ENCODE measurements at places on chromosomes 12 and 14. TPM values are rescaled to one million over a fixed set of nuclear protein-coding genes. Genes with fewer than 3 reads are reported as not detected.

- DNase-seq = peak; percentile 36
Measured at GRCh38 chr14:23365036-23365731, at the start of gene EFS. TSS of gene EFS (minus strand) at chr14:23365172. CDS start at chr14:23365025, 147 bp downstream.

DNA sequence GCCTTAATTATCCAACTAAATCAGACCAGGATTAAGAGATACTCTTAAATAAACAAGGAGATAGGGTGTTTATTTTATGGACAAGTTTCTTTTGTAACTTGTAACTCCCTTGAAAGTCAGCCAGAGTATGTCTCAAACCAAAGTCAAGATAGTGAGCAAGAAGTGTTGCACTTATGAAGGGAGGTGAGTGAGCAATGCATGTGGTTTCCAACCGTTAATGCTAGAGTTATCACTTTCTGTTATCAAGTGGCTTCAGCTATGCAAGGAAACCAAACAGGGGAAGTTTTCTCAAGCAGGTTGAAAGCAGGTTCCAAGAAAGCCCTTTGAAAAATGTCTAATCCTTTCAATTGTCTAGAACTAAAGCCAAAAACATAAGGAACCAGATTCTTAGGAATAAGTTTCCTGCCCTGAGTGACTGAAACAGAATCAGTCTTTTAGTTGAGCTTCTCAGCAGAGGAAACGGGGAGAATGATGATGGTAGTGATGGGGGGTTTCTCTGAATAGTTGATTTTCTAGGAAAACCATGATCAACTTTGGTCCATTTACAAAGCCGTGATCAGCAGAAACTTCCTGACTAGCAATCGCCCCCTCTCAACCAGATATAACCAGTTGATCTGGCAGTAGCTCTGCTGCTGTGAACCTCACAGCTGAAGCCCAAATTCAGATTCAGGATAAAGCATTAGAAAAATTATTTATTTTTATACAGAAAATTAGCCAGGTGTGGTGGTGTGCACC is 128.4 kb downstream of the DAD1 start:
- peak; percentile 53 for DNase-seq

- DNase-seq = no peak
Measured at GRCh38 chr12:104620837-104621531, 164.2 kb downstream of the CHST11 start.

KERA gene
- not detected for total RNA-seq

DNA sequence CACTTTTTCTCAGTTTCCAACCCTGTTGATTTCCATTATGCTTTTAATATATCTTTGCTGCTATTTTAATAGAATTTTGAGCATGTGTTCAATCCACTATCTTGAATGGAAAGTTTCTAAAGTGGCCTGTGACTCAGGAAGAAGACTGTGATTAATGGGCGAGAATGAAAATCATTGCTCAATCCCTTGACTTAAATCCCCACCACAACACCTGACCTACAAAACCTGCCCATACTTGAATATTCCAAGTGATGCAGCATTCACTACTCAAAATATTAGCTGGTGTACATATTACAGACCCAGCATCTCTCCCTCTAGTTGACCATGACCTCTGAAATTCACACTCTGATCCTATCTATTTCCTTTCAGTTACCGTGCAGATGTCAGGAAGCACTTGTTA is 1.3 kb upstream of the OAS3 start:
- DNase-seq = no peak

TGM1 gene
- 0.60 TPM for total RNA-seq

INSM2 gene
- total RNA-seq = not detected

KRT85 gene
- not detected for total RNA-seq

DNA sequence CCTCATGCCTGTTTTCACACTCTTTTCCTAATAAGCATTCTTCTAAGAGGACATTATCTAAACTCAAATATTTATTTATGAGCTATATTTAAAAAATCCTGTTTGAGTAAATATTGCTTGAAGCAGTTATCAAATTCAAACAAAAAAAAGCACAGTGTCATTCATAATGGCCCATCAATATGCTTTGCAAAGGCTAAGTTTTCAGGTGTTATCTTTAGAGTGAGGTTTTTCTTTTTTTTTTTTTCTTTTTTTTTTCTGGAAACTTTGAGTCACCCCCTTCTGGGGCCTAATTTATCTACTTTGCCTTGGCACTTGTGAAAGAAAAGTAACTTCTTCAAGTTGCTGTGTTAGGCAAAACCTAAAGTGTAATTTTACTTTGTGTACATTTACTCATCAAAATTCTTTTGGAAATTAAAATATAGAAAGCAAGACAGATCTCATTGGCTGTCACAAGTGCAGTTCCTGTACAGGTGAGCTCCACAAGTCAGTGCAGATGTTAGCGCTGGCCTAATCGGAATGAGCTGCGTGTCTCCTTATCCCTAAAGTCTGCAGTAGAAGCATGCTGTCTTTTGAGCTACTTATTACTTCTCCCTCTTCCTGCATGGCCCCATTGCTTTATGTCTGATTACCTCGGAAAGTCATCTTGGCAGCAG is 53.3 kb downstream of the GLT1D1 start:
- DNase-seq = no peak

DNA sequence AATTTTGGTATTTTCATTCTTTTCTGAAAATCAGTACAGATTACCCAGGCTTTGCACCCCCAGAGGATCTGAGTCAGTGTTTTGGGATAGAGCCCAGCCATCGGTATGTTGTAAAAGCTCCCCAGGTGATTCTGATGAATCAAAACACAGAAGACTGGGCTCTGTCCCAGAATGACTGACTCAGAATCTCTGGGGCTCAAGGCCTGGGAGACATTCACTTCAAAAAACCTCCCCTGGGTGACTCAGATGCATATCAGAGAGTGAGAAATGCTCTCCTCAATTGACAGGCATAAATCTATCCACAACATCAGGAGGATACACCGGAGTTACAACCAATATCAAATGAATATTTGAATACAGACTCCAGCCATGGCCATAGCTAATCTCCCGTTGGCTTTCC is 32.6 kb downstream of the SLC35F4 start:
- peak; percentile 95 for DNase-seq

GRCh38 chr12:71216725-71217579 is 59.2 kb upstream of the TSPAN8 start:
- DNase-seq = peak; percentile 1

GRCh38 chr14:89922031-89922907 is 32.3 kb downstream of the EFCAB11 start:
- peak; percentile 78 for DNase-seq

TSPAN11 gene
- total RNA-seq = 0.48 TPM

- DNase-seq = no peak
Measured at GRCh38 chr12:84627593-84627992, 285.0 kb downstream of the SLC6A15 start.

TMEM19 gene
- total RNA-seq = 49.7 TPM

ACADS gene
- total RNA-seq = 7.1 TPM

- DNase-seq = no peak
Measured at GRCh38 chr14:42664190-42664589, 1057.5 kb downstream of the LRFN5 start.

DNA sequence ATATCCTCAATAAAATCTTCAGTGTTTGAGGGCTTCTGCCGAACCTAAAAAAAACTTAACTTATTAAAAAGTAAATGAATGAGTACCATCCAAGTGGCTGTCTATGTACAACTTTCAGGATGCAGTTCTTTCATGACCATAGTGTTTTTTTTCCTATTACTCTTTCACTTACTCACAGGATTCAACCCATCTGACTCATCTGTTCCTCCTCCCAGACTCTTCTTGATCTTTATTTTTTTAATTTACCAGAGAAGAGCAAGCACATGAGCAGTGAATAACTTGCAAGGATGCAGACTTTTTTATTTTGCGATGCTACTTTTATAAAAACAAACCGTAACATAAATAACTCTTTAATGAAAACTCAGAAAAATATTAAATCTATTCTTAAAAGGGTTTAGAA is 24.5 kb downstream of the RECQL start:
- DNase-seq = peak; percentile 5

ARG2 gene
- 16.0 TPM for total RNA-seq

DNA sequence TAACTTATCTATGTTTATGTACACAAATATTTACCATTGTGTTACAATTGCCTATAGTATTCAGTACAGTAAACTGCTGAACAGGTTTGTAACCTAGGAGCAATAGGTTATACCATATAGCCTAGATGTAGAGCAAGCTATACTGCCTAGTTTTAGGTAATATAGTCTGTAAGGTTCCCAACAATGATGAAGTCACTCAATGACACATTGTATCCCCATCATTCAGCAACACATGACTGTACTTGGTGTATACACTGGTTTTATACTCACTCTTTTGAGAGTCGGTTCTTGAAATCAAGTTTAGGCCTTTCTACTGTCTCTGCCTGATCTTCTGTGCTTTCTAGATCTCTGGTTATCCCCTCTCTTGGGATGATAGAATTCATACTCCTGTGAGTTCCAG is 5.5 kb downstream of the RNASE1 start:
- no peak for DNase-seq

- DNase-seq = no peak
Measured at GRCh38 chr14:50932592-50933495, 11.4 kb downstream of the PYGL start.

SLC8A3 gene
- 4.0 TPM for total RNA-seq

- no peak for DNase-seq
Measured at GRCh38 chr14:103126088-103126872, 3.0 kb downstream of the TNFAIP2 start.

DNA sequence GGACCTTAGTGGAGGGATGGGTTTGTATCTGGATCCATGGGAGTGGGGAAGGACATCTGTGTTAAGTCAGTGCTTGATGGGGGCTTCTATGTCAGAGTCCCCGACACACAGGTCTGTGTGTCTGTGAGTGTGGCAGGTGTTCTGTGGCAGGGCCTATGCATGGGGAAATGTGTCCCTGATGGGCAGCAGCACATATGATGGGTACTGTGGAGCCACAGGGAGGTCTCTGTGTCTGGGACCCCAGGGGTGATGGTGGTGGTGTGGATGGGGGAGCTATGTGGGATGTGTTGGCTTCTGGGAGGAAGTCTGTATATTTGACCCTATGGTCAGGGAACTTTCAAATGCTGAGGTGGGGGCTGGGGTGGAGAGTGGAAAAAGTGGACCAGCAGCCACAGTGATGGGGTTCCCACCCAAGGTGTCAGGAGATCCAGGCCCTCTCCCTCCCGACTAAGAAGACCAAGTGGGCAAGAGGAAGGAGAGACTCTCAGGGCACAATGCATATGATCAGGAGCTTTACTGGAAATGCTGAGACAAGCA is 16.5 kb downstream of the KRT7 start:
- no peak for DNase-seq

PTCSC3 gene
- not detected for total RNA-seq

KLRC4 gene
- 0.78 TPM for total RNA-seq

- no peak for DNase-seq
Measured at GRCh38 chr14:33515441-33515840, 435.4 kb downstream of the EGLN3 start.

- DNase-seq = no peak
Measured at GRCh38 chr12:67634303-67634761, 14.2 kb upstream of the DYRK2 start.

DNA sequence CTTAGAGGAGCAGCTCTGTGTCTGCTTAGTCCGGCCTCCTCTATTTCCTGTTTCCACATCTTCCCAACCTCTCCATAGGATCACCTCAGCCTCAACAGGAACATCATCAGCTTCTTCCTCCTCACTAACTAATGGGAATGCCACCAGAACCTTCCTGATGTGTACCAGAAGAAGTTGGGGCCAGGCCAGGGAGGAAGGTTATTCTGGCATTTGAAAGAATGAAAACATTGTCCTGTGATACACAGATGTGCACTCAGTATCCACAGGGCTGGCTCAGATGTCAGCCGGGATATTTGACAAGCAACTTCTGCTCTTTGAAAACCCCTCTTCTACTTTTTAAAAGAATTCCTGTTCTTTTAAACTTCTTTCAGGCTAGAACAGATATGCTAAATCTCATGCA is 63.6 kb downstream of the TMEM30B start:
- no peak for DNase-seq

DNA sequence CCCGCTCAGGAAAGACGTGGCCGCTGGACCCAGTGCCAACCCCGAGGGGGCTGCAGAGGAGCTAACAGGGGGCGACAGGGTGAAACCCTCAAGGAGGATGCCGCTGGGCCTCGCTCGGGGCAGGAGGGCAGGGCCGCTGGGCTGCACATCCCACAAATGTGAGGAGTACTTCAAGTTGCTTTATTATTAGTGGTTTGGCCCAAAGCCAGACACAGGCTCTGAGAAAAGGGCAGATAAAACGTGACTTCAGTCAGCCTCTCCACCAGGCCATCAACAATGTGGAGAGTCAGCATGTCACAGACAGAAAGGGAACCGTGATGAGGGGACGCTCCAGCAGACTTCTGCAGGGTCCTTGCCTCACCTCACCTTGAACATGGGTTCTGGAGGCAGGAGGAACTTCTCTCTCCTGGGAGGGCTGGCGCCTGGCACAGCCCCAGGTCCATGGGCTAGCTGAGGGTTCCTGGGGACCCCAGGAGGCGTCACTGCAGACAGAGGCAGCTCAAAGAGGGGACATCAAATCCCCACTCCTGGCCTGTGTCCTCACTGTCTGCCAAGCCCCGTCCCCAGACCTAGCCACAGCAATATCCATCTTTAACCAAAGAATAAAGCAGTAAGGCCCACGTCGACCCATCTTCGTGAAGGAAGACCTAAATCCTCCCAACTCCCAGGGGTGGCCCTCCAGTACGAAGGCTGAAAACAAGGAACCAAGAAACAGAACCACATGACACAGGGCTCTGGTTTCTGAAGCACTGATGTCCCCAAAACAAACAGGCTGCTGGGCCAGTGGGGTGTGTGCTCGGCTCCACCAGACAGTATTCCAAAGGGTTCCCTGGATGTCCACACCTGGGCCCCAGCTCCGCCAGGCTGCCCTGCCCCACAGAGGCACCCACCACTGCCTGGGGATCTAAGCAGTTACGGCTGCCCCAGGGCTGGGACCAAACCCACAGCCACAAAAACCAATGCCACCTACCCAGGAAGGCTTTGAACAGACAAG is 35.1 kb downstream of the CCDC85C start:
- DNase-seq = peak; percentile 47

GPATCH2L gene
- total RNA-seq = 31.4 TPM

DNA sequence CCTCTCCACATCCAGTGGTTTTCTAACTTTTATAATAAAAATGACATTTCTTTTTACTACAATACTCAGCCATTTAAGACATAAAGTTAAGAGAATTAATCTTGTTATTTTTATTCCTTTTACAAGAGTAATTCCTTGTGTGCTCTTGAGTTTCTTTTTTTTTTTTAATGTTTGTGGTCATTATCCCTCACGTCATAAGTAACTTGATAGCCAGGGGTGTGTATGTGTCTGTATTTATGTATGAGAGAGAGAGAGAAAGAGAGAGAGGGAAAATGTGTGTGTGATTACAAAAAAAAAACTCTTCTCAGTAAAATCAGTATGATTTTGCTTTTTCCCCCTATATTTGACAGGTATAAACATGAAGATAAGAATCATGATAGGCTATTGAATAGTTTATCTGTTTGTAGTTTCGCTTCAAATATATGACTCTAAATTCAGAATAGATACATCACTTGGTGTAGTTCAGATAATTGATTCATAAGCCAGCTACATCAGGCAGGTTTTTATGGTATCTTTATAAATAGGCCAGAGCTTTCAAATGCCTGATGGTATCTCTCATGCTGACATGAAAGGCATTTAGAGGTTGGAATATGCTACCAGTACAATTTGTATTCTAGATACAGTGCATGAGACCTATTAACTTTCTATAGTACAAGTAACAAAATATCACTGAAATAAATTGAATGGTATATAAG is 34.9 kb downstream of the RERGL start:
- DNase-seq = peak; percentile 6

- DNase-seq = no peak
Measured at GRCh38 chr12:53324113-53324778, 2.8 kb upstream of the AAAS start.

GRCh38 chr12:120734210-120734609 is 8.6 kb downstream of the ACADS start:
- DNase-seq = no peak

NYNRIN gene
- total RNA-seq = 0.39 TPM

HCAR3 gene
- total RNA-seq = not detected

MAP3K9 gene
- total RNA-seq = 1.1 TPM

Data from RPMI7951 (cell line).